Omental fat pad (tissue), 4 donors: ENCODE measurements at places on chromosomes 6 and 20.

GRCh38 chr20:47725248-47725973, 59.9 kb downstream of the SULF2 start:
- DNase-seq: no peak

DNA sequence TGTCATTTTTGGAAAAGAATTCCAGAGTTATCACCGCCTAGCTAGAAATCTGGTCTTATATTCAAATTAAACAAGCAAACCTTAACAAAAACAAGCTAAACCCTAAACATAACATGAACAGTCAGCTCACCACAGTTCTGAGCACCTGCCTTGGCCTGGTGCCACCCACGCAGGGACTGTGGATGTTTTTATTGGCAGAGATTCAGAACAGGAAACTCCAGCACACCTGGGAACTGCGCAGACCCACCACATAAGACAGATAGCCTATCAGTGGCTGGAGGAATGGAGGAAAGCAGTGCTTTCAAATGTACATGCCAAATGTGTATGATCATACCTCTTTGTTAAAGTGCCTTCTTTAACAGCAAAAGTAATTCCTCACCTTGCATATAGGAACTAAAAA, 8.9 kb downstream of the SLC16A10 start:
- no peak for DNase-seq

GRCh38 chr6:24032896-24033688, 92.9 kb upstream of the NRSN1 start:
- DNase-seq: no peak

DNA sequence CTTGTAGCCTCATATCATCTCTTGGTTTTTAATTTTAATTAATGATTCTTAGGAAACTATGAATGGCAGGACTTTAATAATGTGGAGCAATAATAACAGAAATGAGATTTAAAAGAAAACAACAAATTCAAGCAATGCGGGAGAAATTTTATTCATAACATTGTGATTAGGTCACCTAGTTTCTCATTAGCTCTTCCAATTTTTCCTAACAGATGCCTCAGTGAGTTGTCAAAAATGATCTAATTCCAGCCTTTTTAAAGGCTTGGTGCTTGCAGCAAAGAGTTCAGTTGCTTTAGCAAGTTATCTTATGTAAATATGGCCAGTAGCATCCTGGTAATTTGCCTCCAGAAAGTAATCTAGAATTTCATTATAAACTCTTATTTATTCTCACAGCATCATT, 20.4 kb downstream of the PDE7B start:
- DNase-seq: no peak
